Activated T-helper 9 cell treated with anti-CD3 and anti-CD28 coated beads, Interleukin-2, amount 50 U/mL, for 16 hours (primary cell): ENCODE measurements at places on chromosomes 6 and 20.

DNA sequence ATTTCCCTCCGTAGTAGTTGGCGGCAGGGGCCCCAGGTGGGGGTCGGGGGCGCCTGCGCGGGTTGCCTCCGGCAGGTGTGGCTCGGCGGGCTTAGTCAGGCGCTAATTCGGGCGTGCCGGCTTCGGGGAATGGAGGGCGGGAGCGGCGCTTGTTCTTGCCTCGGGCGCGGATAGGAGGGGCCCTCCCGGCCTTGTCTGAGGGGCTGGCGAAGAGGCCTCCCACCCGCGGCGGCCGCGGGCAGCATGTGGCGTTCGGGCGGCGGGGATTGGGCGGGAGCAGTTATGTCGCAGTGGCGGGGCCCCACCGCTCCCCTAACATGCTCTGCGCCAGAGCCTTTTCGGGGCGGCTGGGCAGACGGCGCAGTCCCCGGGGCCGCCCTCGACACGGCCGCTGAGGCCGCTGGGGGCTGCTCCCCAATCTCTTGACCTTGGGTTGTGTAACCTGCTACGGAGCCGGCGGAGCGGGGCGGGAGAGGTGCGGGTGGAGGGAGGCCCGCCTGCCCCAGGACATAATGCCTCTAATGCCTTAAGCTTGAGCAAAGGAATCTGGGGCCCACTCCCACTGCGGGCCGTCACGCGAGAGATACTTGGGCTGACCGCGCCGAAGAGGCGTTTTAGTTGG is 1.1 kb downstream of the AMD1 start:
- peak; percentile 65 for DNase-seq

GRCh38 chr20:18715564-18715963 is 98.0 kb upstream of the SCP2D1 start:
- no peak for DNase-seq

DNA sequence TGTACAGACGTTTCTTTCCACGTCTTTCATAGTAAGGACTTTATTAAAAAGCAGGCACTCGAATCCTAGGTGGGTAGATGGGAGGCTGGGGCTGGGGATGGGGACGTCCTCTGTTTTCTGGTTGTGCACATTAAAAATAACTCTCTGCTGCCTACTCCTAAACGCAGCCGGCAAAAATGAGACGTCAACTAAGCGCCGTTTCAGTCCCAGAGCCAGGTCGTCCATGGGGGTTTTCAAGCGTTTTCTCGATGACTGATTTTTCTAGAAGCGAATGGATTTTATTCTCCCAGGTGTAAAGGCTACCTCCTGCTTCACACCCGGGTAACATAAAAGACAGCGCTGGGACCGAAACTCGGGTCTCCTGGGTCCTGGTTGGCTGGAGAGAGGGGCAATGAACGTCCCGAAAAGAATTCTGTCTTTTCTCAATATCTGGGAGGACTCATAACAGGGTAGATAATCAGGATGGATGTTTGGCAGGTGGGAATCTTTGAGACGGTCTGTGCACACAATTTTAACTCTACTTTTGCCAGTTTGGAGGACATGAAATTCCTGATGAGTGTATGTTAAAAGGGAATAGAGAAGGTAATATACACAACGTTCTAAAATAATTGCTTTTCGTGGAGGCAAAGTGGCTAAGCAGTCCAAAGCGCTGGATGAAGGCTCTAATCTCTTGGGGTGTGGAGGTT is 25.2 kb downstream of the GPX6 start:
- no peak for DNase-seq

DNA sequence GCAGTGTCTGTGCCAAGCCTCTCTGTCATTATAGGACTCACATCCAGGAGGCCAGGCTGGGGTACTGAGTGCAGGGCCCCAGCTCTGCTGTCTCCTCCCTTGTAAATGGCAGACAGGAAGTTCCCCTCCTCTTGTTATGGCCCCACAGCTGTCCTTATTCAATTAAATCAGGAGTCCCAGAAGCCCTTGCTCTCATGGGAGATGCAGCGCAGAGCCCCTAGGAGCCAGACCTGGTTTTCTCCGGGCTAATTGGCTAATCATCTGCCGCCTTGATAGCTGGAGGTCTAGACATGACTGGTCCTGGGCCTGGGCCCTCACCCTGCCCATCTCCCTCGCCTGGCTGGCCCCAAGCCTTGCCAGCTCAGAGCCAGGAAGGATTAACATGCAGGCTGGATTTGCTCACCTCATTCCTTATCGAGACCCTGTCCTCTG is 172.0 kb downstream of the VEGFA start:
- DNase-seq: no peak

- DNase-seq: no peak
These were observed 14.6 kb upstream of the MRPS18A start for GRCh38 chr6:43702171-43702533.

- no peak for DNase-seq
These were observed 63.2 kb downstream of the SEL1L2 start for GRCh38 chr20:13927171-13927570.

- DNase-seq: no peak
These were observed 14.3 kb upstream of the ID1 start for GRCh38 chr20:31590717-31591225.

DNA sequence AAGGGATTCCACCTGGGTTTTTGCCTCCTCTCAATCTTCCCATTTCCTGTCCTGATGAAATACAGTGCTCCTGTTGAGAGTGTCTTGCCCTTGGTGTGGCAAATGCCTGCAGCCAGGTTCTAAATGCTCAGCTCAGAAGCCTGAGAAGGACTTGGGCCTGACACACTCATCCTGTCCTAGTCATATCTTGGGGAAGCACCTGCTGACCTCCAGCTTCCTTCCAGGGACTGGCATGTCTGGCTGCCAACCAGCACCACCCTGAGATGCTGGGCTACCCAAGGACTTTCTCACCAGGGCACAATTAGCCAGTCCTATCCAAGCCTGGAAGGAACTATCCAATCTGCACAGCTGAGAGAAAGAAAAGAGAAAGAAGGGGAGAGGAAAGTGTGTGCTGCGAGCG is 43.4 kb downstream of the LRFN2 start:
- no peak for DNase-seq

- no peak for DNase-seq
These were observed 177.8 kb upstream of the ARID1B start for GRCh38 chr6:156599366-156599765.

- no peak for DNase-seq
These were observed 28.3 kb upstream of the CD83 start for GRCh38 chr6:14089224-14089623.

GRCh38 chr6:79705456-79705995 is 74.4 kb downstream of the SH3BGRL2 start:
- no peak for DNase-seq

- DNase-seq: no peak
These were observed 22.5 kb downstream of the SPATA2 start for GRCh38 chr20:49892817-49893216.

- no peak for DNase-seq
These were observed 161.8 kb upstream of the KCNK16 start for GRCh38 chr6:39484276-39484675.

DNA sequence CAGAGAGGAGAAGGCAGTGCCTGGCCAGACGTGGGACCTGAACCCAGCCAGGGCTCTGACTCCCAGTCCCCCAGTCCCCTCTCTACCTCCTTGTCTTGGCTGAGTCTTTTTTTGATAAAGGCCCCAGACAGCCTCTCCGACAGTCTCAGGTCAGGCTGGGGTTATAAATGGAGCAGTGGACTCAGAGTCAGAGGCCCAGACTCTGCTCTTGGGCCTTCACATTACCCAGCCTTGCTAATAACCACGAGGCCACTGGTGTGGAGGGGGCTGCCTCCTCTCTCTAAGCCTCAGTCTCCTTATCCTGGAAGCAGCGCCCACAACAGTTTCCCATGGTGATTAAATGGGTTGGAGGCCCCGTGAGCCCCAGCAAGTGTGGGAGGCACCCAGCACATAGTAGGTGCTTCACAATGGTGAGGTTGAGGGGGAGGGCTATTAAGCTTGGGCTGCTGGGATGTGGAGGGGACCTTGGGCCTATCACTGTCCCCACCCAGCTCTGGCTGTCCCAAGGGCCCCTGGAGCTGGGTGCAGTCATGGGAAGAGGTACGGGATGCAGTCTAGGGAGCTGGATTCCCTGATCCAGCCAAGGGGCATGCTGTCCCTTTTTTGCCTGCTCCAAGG is 35.7 kb downstream of the TGM2 start:
- DNase-seq: no peak

GRCh38 chr6:140566781-140567277 is 1192.4 kb upstream of the CITED2 start:
- no peak for DNase-seq

- no peak for DNase-seq
These were observed 137.2 kb downstream of the CDH26 start for GRCh38 chr20:60095456-60095855.

DNA sequence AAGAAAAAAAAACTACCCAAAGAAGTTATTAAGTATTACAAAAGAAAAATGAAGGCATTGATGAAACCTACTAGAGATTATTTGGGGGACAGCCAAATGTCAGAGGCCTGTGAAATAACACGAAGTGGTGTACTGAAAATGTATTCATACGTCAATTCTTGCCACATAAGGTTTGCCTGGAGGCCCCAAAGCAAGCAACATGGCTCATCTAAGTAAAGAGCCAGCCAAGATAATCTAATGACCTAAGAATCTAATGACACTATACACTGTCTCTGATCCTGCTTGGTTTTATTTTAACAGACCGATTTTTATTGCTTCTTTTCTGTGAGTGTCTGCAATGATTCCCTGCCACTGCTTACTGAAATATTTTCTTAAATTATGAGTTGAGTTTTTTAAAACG is 34.7 kb downstream of the FILIP1 start:
- no peak for DNase-seq

GRCh38 chr20:45037635-45038034 is 63.3 kb downstream of the KCNS1 start:
- DNase-seq: no peak

GRCh38 chr6:46015119-46015968 is at the start of gene CLIC5:
Gene CLIC5, minus strand, starts transcription at chr6:46015860. Its CDS starts 318 bp downstream, at chr6:46015542.
- DNase-seq: peak; percentile 15

DNA sequence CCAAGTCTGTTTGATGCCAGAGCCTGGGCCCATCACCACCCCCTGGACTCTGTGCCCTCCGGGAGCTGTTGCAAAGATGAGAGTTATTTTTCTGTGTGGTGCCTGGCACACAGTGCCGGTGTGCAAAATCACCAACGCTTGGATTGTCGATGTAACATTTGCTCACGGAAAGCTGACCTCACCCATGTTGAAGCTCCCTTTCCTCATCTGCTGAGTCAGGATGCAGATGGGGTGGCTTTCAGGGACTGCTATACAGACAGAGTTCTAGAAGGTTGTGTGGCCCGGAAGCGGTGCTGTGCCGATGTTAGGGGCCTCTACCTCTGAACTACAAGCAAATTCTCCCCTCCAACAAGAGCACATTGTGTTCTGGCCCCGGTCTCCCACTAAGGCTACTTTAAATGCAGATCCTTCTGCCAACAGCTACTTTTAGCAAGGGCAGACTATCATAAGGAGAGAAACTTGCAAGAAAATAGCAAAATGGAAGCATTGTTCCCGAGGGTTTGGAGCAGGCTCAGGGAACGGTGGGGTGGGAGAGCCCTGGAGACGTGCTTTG is 34.0 kb downstream of the EYA2 start:
- DNase-seq: no peak
